ENCODE measurements at places on chromosomes 11 and 22. TPM values are rescaled to one million over a fixed set of nuclear protein-coding genes. Genes with fewer than 3 reads are reported as not detected.

DNA sequence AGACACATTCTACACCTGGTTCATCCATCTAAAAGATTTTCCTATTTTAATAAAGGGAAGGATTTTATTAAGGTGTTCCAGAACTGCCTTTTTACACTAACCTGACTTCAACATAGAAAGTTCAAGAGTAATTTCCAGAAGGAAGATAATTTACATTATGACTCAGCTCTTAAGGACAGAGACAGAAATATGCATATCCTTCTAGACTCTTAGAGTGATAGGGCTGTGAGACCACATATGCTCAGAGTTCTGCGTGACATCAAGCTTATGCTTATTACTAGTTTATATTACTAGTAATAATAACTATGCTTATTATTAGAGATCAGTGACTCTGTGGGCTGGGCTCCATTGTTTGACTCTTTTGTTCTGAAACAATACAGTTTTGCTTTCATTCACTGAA is 4.6 kb downstream of the PDGFD start:
- no peak for DNase-seq

- DNase-seq, result no peak
These were observed 32.2 kb upstream of the SHANK2 start for GRCh38 chr11:71284525-71285092.

DNA sequence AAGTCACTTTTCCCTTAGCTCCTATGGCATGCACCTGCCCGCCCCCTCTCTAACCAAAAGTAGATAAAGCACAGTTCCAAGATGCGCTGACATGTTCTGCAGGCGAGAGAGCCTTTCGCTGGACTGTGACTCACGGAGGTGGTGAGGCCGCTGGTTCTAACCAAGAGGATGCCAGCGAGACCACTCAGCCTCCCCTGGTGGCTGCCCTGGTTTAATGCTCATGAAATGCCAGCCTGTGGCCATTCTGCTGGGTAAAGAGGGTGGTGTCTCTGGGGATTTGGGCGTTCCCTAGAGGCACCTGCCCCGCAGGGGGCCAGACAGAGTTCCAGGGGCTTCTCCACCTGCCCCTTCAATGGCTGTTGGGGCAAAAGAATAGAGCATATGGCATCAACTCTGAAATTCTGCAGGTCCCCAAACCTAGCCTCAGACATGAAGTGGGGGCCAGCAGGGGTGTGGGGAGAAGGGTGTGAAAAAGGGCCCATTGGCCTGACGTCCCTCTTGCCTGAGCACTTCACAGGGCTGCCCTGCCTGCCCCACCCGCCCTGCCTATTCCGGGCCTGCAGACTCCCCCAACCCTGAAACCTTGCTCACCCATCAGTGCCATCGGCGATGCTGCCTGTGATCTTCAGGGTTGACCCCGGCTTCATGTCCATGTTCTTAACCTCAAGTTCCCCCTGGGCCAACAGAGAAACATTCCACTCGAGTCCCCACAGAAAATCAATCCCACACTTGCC is 8.5 kb downstream of the LGALS2 start:
- DNase-seq, result no peak

GRCh38 chr11:119103793-119104192 is 2.1 kb upstream of the DPAGT1 start:
- no peak for DNase-seq

- no peak for DNase-seq
These were observed 31.7 kb downstream of the LIF start for GRCh38 chr22:30214703-30215407.

- DNase-seq, result no peak
These were observed 617.1 kb downstream of the BRD1 start for GRCh38 chr22:49210606-49211005.

DNA sequence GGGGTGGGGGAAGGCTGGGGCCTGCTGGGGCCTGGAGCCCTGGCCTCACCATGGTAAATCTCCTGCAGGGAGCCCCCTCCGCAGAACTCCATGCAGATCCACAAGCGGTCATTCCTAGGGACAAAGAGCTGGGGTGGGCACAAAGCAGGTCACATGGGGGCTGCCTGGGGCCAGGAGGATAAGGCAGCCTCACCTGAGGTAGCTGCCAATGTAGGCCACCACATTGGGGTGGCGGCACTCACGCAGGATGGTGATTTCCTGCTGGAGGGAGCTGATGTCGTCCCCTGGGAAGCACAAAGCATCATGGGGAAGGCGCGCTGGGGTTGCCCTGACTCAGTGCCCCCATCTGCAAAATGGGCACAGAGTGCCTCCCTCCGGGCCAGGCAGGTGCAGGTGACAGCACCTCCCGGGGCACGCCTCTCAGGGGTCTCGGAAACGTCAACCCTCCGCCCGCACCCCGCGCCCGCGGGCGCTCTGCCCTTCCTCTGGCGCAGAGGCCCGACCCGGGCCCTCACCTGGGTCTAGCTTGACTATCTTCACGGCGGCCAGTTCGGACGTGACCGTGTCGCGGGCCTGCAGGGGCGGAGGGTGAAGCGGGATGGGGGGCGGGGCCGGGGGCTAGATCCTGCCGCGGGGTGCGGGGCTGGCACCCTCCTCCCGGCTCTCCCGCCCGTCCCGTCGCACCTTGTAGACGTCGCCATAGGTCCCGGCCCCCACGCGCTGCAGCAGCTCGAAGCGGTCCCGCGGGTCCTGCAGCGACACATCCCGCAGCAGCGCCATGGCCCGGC is 450 bp downstream of the MAP4K2 start:
- no peak for DNase-seq

DNA sequence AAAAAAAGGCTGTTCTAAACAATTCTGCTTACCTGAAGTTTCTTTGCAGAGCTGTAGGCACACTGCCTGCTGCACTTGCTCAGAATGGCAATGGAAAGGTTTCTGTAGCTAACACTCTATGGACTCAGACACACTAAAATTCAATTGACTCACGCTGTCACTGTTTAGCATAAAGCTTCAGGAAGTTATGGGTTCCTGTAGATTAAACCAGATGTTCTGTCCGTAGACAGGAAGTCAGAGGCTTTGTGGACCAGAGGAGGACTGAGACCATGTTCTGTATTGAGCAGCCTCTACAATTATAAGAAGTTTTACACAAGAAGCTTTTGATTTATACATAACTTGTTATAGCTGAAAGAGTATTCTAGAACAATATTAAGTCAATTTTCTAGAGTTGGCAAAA is 70.4 kb downstream of the GLYATL1 start:
- no peak for DNase-seq

GRCh38 chr11:27909386-27909785 is 198.6 kb downstream of the KIF18A start:
- no peak for DNase-seq

The TMEM121B gene
- total RNA-seq, result 0.50 TPM

The MB gene
- 0.63 TPM for total RNA-seq

The CST6 gene
- not detected for total RNA-seq

The OR51B4 gene
- not detected for total RNA-seq

The OR8J1 gene
- total RNA-seq, result not detected

The ACO2 gene
- 145 TPM for total RNA-seq

The WT1 gene
- total RNA-seq, result 3.5 TPM

The CDCA5 gene
- 1.1 TPM for total RNA-seq

The KRTAP5-11 gene
- not detected for total RNA-seq

The OTOG gene
- not detected for total RNA-seq

All from esophagus muscularis mucosa (tissue), 4 donors.